CD4-positive, alpha-beta memory T cell (primary cell): ENCODE measurements at places on chromosomes 7 and 10.

GRCh38 chr10:47291682-47292081 lies 8.3 kb upstream of the GDF10 start:
- no peak for DNase-seq

GRCh38 chr7:26815426-26815825 lies 49.0 kb downstream of the SKAP2 start:
- no peak for DNase-seq

DNA sequence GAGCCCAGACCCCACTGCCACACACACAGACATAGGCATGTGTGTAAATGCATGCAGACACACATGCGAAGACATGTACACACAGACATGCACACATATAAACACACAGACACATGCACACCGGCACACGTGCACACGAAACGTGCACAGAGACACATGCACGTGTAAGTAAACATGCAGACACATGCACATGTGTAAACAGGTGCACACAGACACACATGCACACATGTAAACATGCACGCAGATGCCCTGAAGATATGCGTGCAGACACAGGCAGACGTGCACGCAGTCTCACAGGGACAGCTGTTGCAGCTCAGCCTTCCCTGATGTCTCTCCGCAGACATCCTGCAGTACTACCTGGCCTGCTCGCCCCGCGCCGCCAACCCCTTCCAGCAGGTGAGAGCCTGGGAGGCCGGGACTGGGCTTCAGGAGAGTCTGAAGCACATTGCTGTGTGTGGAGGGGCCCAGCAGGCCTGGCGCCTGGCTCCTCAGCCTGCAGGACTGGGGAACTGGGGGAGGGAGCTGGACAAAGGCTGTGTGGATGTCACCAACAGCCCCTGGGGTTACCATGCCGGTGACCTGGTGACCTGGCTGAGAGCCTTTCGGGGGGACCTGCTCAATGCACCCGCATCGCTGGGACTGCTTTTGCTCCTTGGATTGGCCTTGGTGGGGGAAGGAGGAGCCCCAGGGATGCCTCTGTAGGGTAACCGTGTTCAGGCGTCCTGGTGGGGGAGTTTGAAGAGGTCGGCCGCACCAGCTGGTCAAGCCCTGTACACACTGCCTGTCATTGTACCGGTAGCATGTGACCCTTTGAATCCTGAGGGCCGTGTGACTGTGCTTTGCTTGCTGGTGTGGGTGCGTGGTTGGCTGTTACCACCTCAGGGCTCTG lies 20.3 kb downstream of the TTYH3 start:
- no peak for DNase-seq

GRCh38 chr10:125151553-125152449 lies 8.6 kb downstream of the CTBP2 start:
- no peak for DNase-seq

DNA sequence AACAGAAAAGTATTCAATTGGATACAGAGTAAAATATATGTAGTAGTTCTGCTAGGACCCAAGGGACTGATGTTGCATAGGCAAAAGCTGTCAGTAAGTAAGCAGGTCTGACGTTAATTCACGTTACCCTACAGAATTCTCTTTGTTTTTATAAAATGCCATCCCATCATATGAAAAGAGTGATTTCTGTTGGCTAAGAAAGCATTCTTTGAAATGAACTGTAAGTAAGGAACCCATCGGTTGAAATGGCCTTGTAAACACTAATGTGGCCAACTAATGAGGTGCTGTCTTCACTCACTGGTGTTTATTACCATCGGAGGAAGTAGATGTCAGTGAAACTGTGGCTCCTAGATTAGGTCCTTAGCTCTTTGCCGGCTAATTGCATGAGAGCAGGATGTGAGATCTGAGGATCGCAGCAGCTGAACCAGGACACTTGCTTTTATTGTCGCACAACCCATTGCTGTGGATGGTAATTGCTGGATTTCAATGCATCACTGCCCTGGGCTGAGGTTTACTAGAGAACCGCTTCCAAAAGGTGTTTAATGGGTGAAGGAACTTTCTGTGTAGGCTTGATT lies 49.5 kb downstream of the UBE3C start:
- no peak for DNase-seq

GRCh38 chr10:76265441-76266113 lies 834.2 kb downstream of the LRMDA start:
- DNase-seq = no peak
